ENCODE measurements at places on chromosomes 4 and X. TPM values are rescaled to one million over a fixed set of nuclear protein-coding genes. Genes with fewer than 3 reads are reported as not detected.

- peaks cover 32% of the 10 kb centered on the region for H3K4me1 ChIP-seq
- DNase-seq = no peak
- H3K36me3 ChIP-seq = no peaks in the 10 kb centered on the region
- no peak overlapping the region for H3K4me3 ChIP-seq
- peak overlapping the region; percentile 47 for H3K27ac ChIP-seq
- no peaks in the 10 kb centered on the region for H3K27me3 ChIP-seq
These were observed 37.1 kb upstream of the ELF2 start for GRCh38 chr4:139214039-139214534.

- no peaks in the 10 kb centered on the region for H3K27me3 ChIP-seq
- no peaks in the 10 kb centered on the region for H3K36me3 ChIP-seq
- DNase-seq = peak; percentile 56
- H3K4me3 ChIP-seq = no peak overlapping the region
These were observed 13.2 kb upstream of the PDE6B start for GRCh38 chr4:612052-612748.

DNA sequence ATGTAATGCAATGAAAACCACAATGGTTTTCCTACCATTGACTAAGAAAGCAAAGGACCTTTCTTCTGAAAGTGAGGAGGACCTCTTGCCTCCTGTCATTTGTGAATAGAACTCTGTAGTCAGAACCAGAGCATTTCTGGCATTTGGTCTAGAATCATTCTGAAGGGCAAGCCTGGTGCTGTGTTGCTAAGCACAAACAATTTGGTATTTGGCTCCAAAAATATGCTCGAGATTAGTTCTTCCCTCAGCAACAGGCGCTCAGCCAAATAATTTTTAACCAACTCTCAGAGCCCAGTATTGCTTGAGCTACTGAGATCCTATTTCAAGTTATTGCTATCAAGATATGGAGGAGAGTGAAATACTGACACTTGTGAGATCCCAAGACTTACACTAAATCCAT is 71.0 kb downstream of the SNCA start:
- DNase-seq = no peak
- H3K4me1 ChIP-seq = no peaks in the 10 kb centered on the region
- no peak overlapping the region for H3K4me3 ChIP-seq

GRCh38 chrX:80876877-80877276 is 67.2 kb upstream of the BRWD3 start:
- no peak for DNase-seq
- H3K27ac ChIP-seq = no peak overlapping the region
- no peaks in the 10 kb centered on the region for H3K27me3 ChIP-seq
- no peaks in the 10 kb centered on the region for H3K36me3 ChIP-seq

DNA sequence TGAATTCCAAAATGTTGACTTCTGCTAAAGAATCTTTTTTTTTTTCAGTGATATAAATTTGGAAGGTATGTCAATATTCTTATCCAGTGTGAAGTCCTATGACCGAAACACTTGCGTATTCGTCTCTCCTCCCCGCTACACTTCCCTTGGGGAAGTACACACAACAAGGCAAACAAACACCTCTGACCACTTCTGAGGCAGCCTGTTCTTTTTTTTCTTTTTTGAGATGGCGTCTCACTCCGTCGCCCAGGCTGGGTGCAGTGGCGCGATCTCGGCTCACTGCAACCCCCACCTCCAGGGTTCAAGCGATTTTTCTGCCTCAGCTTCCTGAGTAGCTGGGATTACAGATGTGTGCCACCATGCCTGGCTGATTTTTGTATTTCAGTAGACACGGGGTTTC is 78.1 kb upstream of the DHRSX start:
- no peak overlapping the region for H3K4me3 ChIP-seq
- DNase-seq = no peak
- no peaks in the 10 kb centered on the region for H3K4me1 ChIP-seq
- H3K27ac ChIP-seq = no peak overlapping the region
- peaks cover 41% of the 10 kb centered on the region for H3K27me3 ChIP-seq

GRCh38 chrX:95764972-95765451 is 919.6 kb upstream of the DIAPH2 start:
- DNase-seq = no peak
- H3K4me1 ChIP-seq = no peaks in the 10 kb centered on the region
- no peaks in the 10 kb centered on the region for H3K36me3 ChIP-seq
- no peak overlapping the region for H3K27ac ChIP-seq

DNA sequence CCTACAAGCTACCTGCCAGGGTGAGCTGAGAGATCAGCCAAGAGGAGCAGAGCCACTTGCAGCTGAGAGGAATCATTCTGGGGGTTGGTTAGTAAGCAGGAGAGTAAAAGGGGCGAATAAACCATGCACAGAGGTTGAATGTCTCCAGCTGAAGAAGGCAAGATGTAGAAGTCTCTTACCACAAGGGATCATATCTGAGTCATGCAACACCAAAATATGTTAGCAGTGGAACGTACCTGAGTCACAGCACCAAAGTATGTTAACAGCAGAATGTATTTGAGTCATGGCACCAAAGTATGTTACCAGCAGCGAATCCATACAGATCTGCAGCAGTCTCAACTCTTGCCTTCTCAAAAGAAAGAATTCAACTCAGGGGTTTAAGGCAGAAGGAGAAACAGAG is 29.9 kb downstream of the C4orf51 start:
- no peaks in the 10 kb centered on the region for H3K36me3 ChIP-seq
- H3K27ac ChIP-seq = no peak overlapping the region
- no peaks in the 10 kb centered on the region for H3K4me1 ChIP-seq
- H3K4me3 ChIP-seq = no peak overlapping the region
- H3K27me3 ChIP-seq = no peaks in the 10 kb centered on the region

DNA sequence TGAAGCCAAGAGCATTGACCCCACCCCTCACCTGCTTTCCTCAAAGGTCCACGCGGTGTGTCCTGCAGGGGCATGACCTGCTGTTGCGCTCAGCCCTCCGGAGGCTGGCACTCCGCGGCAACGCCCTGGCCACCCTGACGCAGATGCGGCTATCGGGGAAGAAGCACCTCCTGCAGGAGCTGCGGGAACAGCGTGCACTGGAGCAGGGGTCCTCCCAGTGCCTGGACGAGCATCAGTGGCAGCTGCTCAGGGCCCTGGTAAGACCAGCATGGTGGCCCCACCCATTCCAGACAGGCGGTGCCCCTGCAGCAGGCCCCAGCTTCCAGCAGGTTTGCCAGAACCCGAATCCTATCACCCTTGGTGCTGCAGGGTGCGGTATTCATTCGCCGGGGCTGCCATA is 86.0 kb downstream of the EVC start:
- no peak overlapping the region for H3K4me3 ChIP-seq
- H3K27ac ChIP-seq = no peak overlapping the region
- peak; percentile 54 for DNase-seq
- H3K4me1 ChIP-seq = no peaks in the 10 kb centered on the region
- no peaks in the 10 kb centered on the region for H3K36me3 ChIP-seq
- H3K27me3 ChIP-seq = peaks cover 4% of the 10 kb centered on the region

GRCh38 chr4:108465886-108466500 is 154.4 kb upstream of the RPL34 start:
- no peaks in the 10 kb centered on the region for H3K27me3 ChIP-seq
- no peaks in the 10 kb centered on the region for H3K36me3 ChIP-seq
- H3K27ac ChIP-seq = no peak overlapping the region
- no peak for DNase-seq
- no peaks in the 10 kb centered on the region for H3K4me1 ChIP-seq

GRCh38 chrX:105975382-105975781 is 63.1 kb downstream of the SERPINA7 start:
- no peaks in the 10 kb centered on the region for H3K4me1 ChIP-seq
- H3K27ac ChIP-seq = no peak overlapping the region
- H3K36me3 ChIP-seq = no peaks in the 10 kb centered on the region
- DNase-seq = no peak
- no peak overlapping the region for H3K4me3 ChIP-seq

DNA sequence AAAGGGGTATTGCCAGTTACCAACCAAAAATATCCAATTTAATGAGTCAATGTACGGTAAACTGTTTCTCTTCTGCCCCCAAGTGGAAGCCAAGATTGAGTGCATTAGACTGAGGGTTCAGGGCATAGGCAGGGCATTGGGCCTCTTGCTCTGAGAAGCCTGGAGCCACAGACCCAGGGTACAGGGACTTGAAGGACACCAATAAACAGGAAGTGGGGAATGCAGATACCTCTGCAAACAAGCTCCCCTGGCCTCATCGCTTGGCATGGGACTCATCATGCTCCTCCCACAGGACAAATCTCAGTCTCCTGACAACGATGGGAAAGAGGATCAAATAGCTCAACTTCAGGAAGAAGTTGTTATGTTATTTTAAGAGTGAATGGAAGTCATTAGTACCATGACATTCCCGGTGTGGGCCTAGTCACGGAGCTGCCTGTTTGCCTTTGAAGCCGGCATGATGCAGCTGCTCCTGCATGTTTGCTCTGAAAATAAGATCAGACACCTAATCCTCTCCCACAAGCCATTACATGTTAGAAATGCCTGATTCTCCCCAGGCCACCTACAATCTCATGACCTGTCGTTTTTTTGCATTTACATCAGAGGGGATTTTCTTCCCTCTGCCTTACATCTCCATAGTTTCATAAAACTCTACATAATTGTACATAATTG is 224.2 kb downstream of the RCHY1 start:
- no peaks in the 10 kb centered on the region for H3K36me3 ChIP-seq
- DNase-seq = no peak
- no peak overlapping the region for H3K4me3 ChIP-seq
- no peak overlapping the region for H3K27ac ChIP-seq
- no peaks in the 10 kb centered on the region for H3K27me3 ChIP-seq
- H3K4me1 ChIP-seq = no peaks in the 10 kb centered on the region

DNA sequence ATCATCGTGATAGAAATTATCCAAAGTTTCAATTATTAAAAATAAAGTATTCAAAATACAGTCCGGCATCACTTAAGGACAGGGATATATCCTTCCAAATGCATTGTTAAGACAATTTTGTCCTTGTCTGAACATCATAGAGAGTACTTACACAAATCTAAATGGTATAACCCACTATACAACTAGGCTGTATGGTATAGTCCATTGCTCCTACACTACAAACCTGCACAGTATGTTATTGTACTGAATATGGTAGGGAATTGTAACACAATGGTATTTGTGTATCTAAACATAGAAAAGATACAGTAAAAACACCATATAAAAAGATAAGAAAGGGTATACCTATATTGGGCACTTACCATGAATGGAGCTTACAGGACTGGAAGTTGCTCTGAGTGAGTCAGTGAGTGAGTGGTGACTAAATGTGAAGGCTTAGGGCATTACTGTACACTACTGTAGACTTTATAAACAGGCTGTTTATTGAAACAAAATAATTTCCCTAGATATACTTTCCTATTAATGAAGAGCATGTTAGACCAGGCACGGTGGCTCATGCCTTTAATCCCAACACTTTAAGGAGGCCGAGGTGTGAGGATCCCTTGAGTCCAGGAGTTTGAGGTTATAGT is 44.8 kb upstream of the PTPN13 start:
- H3K4me3 ChIP-seq = no peak overlapping the region
- H3K27me3 ChIP-seq = no peaks in the 10 kb centered on the region
- H3K27ac ChIP-seq = no peak overlapping the region
- H3K36me3 ChIP-seq = no peaks in the 10 kb centered on the region
- H3K4me1 ChIP-seq = peaks cover 8% of the 10 kb centered on the region
- no peak for DNase-seq

UGT2A1 gene
- total RNA-seq = not detected
